ENCODE measurements at places on chromosomes 1 and 21.
A peak's percentile ranks its signal among the peaks of the same experiment; 100 is the strongest.

DNA sequence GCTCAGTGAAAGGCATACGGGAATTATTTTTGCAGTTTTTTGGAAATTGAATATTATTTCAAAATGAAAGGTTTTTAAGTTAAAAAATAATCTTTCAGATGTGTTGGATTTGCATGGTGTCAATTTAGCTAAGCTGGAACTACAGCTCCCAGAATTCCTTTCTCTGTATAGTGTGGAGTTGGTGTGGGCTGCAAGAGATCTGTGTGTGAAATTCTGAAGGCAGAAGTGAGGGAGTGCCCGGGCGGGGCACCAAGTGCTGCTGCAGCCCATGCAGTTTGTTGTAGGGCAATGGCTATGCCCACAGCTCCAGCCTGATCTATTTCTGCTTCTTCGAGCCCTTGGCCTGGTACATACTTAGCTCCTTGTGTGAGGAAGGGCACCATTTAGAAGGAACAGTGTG, 60.5 kb upstream of the CSF1 start:
- DNase-seq, result no peak

DNA sequence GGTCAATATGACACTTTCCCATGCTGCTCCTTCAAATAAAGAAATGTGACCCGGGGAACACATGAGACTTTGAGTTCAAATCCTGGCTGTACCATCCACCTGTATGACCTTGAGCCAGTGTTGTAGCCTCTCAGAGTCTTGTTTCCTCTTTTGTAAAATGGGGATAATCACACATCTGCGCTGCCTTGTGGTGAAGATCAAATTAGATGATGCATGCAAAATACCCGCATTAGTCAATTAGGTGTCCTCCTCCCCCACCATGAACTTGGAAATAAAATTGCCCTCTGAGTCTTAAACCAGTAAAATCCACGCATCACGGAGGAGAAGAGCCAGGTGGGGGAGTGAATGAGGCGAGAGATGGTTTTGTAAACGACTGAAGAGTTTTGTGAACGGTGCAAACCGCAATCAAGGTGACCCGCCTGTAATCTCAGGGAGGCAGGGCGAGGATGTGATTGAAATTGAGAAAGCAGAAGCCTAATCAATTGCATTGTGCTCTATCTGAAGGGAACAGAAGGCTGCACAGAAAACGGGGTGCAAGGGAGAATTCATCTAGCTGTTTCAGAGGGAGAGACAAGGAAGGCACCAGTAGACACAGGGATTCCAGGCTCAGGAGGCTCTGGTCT, 5.8 kb upstream of the AHDC1 start:
- no peak for DNase-seq

DNA sequence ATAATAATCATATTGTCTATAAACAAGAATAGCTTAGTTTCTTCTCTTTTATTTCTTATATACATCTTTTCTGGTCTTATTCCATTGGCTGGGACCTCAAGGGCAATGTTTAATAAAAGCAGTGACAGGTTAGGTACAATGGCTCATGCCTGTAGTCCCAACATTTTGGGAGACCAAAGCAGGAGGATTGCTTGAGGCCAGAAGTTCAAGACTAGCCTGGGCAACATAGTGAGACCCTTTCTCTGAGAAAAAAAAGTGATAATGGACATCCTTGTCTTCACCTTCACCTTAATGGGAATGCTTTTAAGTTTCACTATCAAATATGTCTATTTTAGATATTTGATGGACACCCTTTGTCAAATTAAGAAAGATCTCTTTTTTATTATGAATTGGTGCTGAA, 8.1 kb downstream of the B3GALT5 start:
- DNase-seq, result no peak

- no peak for DNase-seq
Measured at GRCh38 chr1:225933072-225933471, 7.9 kb downstream of the LEFTY2 start.

- DNase-seq, result no peak
Measured at GRCh38 chr1:230335861-230336522, 90.1 kb downstream of the PGBD5 start.

DNA sequence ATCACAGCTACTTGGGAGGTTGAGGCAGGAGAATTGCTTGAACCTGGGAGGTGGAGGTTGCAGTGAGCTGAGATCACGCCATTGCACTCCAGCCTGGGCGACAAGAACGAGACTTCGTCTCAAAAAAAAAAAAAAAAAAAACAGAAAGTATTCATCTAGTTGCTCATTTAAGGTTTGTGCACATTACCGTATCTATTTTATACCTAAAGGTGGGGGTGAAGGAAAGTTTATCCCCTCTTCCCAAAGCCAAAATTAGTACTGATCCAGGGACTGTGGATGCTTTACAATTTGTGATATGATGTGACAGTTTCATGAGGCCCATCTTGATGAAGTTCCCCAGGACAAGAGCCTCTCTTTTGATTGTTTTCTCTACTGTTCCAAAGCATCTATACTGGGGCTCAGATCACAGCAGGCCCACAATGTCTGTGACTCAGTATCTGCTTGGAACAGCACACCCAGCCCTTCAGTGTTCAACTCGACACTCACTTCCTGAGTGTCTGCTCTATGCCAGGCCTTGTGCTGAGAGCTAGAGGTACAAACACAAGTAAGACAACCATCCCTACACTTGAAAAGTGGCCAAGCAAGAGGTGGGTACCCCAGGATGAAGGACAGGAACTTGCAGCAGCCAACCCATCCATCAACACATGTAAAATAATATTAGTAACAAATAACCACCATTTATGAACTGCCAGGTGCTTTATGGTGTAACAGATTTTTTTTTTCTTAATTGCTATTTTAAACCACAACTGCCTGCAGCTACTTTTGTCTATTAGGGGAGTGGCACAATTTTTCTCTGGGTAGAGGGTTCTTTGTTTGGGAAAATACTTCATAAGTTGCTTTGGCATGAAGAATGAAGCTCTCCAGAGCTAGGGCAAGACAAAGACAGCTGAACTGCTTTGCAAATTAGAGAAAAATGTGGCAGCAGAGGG, 29.0 kb upstream of the KHDRBS1 start:
- no peak for DNase-seq

DNA sequence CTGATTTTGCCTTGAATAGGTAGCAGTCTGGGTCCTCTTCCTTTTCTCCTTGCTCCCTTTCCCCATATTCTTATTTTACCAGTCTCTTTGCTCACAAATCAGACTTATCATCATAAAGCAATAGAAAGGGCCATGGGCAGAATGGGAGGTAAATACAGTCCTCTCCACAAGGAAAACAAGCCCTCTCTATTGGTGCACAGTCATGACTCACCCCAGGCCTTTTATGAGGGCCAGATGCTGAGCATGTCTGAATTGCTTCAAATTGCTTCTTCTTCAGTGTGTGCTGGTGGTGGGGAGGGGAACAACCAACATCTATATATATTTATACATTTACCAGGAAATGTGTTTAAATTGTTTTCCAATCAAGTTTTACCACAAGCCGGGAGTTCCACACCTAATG, 75.2 kb downstream of the GFI1 start:
- DNase-seq, result no peak

DNA sequence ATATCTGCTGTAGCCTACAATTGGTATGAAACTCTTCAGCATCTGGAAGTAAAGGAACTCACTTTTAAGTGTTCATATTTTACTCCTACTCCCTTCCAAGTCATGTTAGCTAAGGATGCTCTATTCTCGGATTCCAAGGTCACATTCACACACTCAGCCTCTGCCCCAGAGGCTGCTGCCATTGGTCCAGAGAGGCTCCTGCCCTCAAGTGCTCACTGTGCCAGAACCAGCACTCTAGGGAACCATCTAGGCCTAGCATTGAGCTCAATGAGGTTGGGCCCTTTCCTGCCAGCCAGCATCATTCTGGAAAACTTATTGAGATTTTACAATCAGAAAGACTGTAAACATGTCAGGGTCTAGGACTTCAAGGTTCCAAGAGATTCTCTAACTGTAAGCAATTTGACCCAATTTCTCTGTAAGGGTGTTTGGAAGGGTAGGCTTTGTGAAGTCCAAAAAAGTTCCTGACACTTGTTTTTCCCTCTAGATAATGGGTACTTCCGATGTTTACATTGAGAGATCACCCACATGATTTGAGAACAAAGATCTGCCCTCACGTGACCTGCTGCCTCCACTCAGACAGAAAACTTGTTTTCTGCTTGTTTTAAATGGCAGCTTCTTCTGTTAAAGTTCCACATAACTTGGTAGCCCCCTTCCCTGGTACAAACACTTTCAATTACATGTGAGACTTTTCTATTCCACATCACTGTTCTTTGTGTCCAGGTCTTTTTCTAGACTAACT, 94.9 kb downstream of the MAB21L3 start:
- DNase-seq, result no peak

GRCh38 chr1:30883389-30884172, 25.0 kb downstream of the SDC3 start:
- no peak for DNase-seq

- no peak for DNase-seq
Measured at GRCh38 chr21:45153358-45154318, 79.3 kb downstream of the ADARB1 start.

- no peak for DNase-seq
Measured at GRCh38 chr1:152067150-152067549, 21.7 kb downstream of the TCHHL1 start.

DNA sequence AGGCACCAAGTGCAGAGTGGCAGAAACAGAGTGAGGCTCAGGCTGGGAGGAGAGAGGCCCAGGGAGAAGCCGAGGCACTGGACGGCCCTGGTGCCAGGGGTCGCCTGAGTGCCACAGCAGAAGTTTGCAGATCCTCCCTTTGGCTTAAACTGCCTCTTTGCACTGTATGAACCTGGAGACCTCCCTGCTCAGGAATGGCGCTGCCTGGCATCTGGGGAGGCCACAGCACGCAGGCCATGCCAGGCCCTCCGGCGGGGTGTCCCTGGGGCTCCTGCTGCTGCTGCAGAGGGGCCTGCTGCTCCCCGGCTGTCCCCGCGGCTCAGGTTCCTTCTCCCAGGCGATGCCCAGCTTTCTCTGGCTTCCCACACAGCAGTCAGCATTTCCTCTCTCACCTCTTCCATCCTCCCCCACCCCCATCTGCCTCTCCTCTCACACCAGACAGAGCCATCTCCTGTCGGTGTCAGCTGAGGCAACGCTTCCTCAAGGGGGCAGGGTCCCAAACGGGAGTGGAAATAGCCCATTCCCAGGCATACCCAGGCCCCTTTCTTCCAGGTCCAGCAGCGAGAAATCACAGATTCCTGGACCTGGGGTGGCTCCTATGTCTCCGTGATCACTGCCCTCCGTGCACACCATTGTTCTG, 35.2 kb downstream of the SYT6 start:
- no peak for DNase-seq

- DNase-seq, result peak; percentile 88
Measured at GRCh38 chr1:233904633-233905415, at the start of gene SLC35F3. SLC35F3 (plus strand) TSS chr1:233904676.

DNA sequence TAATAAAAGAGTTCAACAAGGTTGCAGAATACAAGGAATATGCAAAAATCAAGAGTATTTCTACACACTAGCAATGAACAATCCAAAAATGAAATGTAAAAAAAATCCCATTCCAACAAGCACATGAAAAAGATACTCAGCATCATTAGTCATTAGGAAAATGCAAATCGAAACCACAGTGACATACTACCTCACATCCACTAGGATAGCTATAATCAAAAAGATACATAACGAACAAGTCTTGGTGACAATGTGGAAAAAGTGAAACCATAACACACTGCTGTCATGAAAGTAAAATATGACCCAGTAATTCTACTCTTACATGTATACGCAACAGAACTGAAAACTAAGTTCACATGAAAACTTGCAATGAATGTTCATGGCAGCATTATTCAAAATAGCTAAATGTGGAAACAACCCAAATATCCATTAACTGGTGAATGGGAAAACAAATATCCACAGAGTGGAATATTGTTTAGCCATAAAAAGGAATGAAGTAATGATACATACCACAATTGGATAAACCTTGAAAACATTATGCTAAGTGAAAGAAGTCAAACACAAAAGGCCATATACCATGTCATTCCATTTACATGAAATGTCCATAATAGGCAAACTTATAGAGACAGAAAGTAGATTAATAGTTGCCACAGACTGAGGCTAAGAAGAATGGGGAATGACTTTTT, 34.3 kb downstream of the PIK3R3 start:
- DNase-seq, result no peak

DNA sequence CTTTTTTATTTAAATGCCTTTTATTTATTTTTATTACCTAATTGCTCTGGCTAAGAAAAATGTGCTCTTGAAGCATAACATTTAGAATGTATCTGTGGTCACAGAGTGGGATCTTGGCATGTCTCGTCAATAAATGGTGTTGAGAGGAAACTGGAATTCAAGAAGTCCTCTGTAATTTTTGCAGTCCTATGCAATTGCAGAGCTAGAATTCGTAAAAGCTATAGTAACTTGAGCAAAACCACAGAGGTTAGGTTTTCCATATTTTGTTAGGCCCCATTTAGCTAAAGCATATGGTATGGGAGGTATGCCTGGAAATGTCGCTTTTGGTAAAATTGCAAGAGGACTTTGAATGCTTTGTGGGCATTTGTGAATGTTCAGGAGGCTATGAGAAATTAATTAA, 466.7 kb upstream of the NFIA start:
- DNase-seq, result no peak

GRCh38 chr1:46445773-46446256, 43.8 kb upstream of the DMBX1 start:
- no peak for DNase-seq

GRCh38 chr1:209862391-209863356, 34.9 kb downstream of the UTP25 start:
- no peak for DNase-seq

GRCh38 chr21:40660461-40660860, 186.5 kb downstream of the DSCAM start:
- no peak for DNase-seq

DNA sequence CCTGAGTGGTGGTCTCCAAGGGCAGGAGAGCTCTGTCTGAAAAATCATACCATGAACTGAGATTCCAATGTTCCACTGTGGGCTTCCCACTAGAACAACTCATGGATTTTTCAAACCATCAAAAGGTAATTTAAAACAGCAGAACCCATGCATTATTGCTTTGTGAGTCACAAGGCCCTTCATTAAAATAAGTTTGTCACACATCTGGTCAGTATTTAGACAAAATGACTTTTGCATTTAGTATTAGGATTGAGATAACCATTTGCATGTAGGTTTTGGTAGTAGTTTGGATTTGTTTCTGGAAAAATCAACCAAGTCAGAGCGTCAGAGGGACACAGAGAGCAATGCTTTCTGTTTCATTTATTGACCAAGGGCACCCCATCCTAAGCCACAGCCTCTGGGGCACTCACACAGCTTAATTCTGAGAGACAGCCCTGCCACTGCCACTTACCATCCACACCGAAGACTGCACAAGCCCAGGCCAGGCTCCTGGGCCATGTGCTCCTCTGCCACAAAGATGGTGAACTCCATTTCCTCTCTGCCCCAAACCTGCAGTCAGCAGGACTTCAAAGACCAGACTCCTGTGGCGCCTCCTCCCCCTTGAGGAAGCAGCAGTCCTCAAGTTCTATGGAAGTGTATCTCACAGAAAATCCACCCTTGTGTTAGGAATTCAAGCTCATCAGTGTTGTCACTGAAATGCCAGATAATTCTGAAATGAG, 132.6 kb upstream of the DUSP10 start:
- DNase-seq, result peak; percentile 21

DNA sequence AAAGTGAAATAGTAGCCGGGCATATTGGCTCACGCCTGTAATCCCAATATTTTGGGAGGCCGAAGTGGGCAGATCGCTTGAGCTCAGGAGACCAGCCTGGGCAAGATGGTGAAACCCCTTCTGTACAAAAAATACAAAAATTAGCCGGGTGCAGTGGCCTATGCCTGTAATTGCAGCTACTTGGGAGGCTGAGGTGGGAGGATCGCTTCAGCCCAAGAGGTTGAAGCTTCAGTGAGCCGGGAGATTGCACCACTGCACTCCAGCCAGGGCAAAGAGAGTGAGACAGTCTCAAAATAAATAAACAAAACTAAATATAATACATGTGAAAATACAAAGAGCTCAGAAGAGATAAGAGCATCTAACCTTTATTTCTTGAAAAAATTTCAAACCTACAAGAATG, 2.3 kb upstream of the MSTO1 start:
- DNase-seq, result no peak
